ENCODE measurements at places on chromosomes 6 and 20.

DNA sequence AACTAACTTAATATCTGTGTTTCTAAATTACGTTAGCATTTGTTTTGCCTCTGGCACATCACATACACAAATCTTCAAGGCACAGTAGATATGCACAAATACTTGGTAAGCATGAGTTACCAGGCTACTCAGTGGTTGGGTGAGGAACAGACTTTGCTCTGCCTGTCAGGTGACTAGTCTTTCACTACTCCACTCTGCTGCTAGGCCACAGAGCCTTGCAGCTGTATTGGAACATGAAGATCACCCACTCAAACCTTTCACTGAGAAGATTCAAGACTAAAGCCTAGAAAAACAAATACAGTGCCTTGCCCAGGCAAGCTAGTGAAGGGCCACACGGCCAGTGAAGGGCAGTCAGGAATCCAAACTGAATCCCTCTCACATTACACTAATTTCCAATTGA is 47.0 kb downstream of the DTNBP1 start:
- no peak for DNase-seq

- DNase-seq = no peak
Observed at GRCh38 chr6:158770533-158771330, 48.4 kb downstream of the EZR start.

- DNase-seq = no peak
Observed at GRCh38 chr6:55913228-55914195, 38.1 kb upstream of the BMP5 start.

DNA sequence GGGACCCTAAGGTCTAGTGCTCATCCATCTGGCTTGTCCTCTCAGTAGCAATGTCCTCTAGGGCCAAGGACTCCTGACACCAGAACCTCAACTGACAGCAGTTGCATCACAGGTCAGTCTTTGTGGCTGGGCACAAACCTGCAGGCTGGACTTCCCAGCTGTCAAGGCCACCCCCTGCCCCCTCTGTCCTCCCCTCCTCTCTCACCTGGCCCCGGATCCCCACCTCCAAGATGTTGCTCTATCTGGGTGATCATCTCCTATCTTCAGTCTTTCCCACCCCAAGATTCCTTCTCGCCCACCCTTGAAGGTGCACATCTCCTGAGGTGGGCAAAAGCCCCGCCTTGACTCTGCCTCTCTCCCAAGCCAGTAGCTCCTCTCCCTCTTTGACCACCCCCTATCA is 131.8 kb upstream of the SRSF6 start:
- no peak for DNase-seq

- DNase-seq = no peak
Observed at GRCh38 chr20:7358670-7359069, 581.6 kb downstream of the HAO1 start.

GRCh38 chr20:61424628-61425420 is 172.8 kb downstream of the CDH4 start:
- DNase-seq = no peak

- DNase-seq = no peak
Observed at GRCh38 chr6:150466196-150466595, 97.4 kb downstream of the IYD start.

Data from stimulated activated CD8-positive, alpha-beta memory T cell treated with anti-CD3 and anti-CD28 coated beads, Interleukin-7, amount 100 ng/mL, for 1 hour (primary cell).